Activated CD8-positive, alpha-beta memory T cell treated with anti-CD3 and anti-CD28 coated beads, Interleukin-2, amount 50 U/mL, for 4 hours (primary cell): ENCODE measurements at places on chromosomes 3 and 15.

DNA sequence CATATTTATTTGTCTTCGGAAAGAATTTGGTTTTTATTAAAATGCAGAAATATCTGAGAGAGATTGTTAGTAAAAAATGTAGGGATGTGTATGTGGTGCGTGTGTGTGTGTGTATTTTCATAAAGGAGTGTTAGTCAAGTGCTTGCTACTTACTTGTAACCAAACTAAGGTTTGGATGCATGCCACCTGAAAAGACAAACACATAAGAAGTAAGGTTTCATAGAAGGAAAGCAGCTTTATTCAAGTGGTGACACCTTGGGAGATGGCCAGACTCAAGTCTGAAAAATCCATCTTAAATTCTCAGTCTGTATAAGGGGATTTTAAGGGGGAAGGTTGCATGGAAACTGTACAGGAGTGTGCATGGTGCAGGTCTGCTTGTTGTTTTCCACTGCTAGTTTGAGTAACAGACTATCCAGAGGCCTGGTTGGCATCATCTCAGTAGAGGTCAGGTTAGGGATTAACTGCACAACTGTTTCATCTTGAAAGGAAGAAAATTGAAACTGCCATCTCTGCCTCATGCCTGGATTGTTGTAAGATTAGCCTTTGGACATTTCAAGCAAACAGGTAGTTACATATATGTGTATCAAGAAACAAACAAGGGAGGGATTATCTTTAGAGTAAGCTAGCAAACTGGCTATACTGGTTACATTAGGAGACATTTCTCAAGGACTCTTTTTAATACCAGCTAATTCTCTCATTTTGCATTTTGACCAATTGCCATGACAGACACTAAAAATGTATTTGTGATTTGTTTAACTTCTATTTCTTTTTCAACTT lies 196.7 kb downstream of the EPHA6 start:
- DNase-seq, result no peak

DNA sequence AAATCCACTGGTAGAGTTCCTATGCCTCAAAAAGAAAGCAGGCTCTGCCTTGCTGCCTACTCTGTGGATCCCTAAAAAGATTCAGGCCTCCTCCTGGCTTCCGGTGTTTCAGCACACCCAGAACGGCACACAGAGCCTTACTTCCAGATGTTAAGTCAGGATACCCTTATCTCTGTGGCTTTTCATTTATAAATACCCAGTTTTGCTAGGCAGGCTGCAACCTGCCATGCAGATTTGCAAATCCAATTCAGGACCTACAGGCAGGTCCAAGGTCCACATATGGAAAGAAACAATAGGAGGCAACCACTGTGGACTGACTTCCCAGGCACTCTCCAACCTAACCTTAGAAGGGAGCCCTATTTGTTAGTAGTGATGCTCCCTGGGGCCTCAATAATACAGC lies 30.7 kb downstream of the EFL1 start:
- no peak for DNase-seq

- DNase-seq, result peak; percentile 87
Observed at GRCh38 chr15:69394556-69395282, 19.4 kb upstream of the KIF23 start.

DNA sequence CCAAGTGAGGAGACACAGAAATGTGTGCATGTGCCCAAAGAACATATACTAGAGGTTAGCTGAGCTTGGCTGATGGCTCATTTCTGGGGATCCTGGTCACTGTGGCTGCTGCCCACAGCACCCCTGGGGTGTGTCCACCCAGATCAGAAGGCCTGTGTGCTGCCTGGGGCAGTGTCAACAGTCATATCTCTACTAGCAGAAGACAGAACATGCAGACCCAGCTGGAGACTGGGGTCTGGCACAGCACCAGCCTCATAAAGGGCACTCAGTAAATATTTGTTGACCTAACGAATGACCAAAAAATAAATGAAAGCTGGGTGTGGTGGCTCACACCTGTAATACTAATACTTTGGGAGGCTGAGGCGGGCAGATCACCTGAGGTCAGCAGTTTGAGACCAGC lies 16.4 kb downstream of the CHRNA3 start:
- DNase-seq, result no peak

GRCh38 chr3:27471923-27472550 lies 12.1 kb downstream of the SLC4A7 start:
- no peak for DNase-seq

GRCh38 chr3:66386011-66386924 lies 114.6 kb downstream of the LRIG1 start:
- DNase-seq, result no peak

DNA sequence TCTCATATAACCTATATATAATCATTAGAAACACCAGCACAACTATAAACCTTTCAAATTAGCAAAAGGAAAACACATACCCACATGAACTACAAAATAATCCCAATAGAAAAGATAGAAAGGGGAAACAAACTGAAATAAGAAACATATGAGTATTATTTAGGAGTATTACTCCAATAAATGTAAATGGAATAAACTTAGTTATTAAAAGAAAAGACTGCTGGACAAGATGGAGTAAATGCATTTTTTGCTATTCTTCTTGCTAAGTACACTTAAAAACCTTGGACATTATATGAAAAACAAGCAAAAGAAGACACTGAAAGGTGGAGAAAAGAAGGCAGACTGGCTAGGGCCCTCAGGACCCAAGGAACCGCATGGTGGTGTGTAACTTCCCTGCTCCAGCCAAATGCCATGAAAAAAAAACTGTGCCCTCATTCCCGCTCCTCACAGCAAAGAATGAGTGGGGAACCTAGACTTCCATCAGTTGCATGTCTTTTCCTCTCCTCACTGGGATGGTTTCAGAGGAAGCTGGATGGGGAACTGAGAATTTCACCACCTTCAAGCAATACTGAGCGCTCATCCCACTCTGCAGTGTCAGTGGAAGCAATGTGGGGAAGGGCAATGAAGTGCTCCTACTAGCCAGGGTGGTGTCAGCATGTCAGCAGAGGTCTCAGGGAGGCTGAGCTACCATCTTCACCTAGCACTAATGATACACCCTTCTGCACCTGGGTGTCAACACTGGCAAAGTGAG lies 43.7 kb upstream of the ADAMTS17 start:
- DNase-seq, result no peak

- no peak for DNase-seq
Observed at GRCh38 chr3:122982216-122983185, 45.1 kb downstream of the SEMA5B start.

GRCh38 chr3:27749643-27750042 lies 27.5 kb upstream of the EOMES start:
- no peak for DNase-seq

DNA sequence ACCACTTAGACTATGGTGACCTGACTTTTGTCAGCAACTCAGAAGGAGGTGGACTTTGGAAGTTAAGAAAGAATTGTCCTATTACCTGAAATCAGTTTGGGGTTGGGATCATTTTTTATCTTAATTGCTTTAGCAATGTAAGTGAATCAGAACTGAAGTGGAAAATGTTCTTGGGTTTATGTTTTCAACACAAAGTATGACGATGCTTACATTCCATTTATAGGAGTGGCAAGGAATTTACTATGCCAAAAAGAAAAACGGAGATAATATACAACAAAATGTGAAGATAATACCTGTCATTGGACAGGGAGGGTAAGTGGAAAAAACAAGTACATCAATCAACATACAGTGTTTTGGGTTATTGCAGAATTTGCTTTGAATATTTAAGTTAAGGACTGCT lies 116.1 kb downstream of the PDE8A start:
- DNase-seq, result no peak

DNA sequence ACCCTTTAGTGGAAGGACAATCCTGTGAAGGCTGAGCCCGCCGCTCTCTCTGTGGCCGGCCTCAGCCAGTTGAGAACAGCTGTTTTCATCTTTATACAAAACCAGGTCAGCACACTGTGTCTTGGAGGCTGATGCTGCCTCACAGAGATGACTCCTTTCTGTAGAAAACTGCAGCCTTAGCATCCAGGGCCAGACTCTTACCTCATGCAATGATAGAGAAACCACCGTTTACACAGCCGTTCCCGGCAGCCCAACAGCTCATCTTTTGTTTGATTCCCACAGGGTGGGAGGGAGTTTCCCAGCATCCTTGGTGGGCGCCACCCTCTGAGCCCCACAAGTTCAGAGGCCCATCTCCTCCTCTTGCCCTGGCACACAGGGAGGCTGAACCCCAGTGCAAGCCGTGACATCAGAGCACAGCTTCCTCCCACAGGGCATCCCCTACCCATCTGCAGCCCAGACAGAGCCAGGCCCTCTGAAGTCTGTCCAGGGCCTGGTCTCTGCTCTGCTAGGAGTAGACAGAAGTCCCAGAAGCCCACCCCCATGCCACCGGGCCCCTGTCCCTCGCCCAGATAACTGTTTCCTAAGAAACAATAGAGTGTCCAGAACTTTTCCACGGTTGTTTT lies 105.0 kb downstream of the LRRK1 start:
- no peak for DNase-seq

- no peak for DNase-seq
Observed at GRCh38 chr15:58649175-58649574, 100.3 kb downstream of the ADAM10 start.

DNA sequence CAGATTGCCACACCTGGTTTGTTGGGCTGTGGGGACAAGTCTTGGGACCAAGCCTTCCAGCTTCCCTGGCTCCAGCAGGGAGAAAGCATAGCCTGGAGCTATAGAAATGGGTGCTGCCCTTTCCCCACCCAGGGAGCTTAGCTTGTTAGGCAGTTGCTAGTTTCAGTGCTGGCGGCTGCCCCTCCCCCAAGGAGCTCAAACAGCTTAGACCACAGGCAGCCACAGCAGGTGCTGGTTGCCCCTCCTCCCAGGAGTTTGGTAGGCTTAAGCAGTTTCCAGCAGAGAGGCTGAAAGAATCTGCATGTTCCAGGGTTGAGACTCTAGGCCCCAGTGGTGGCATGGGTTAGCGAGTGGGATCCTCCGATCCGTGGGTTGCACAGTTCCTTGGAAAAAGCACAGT lies 889.7 kb downstream of the IGSF11 start:
- no peak for DNase-seq

GRCh38 chr15:83305704-83306291 lies 21.3 kb upstream of the BNC1 start:
- DNase-seq, result no peak

- no peak for DNase-seq
Observed at GRCh38 chr3:59914251-59914650, 864.4 kb upstream of the CFAP20DC start.
